ENCODE measurements at places on chromosomes 11 and 22.

DNA sequence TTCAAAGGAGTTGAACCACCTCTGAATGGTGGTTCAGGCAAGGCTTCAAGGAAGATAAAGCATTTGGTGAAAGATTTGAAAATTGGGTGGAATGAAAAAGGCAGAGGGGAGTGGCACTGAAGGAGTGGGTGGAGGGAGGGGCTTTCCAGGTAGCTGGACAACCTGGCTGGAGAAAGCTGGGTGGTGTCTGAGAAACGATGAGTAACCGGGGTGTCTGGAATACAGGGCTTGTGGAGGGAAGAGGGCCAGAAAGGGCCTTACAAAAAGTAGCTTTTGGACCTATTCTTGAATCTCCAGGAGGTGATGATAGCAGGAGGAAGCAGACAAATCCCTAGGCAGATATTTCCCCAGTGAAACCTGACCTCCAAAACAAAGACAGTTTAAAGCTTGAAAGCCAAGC lies 99.3 kb downstream of the RASSF10 start:
- DNase-seq, result no peak

GRCh38 chr11:19316434-19316833 lies 75.7 kb upstream of the E2F8 start:
- DNase-seq, result peak; percentile 39

GRCh38 chr11:69010964-69011623 lies 2.0 kb downstream of the MRGPRF start:
- DNase-seq, result no peak

DNA sequence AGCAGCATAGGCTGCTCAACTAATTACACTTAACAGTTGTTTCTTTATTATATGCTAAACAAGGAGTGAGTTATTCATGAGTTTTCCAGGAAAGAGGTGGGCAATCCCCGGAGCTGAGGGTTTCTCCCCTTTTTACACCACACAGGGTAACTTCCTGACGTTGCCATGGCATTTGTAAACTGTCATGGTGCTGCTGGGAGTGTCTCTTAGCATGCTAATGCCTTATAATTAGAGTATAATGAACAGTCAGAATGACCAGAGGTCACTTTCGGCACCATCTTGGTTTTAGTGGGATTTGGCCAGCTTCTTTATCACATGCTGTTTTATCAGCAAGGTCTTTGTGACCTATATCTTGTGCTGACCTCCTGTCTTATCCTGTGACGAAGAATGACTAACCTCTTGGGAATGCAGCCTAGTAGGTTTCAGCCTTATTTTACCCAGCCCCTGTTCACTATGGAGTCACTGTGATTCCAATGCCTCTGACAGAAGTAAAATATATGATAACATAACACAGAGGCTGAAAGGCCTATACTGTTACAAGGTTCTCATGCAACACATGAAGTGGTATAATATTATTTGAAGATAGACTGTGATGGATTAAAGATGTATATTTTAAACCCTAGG lies 41.3 kb upstream of the RDX start:
- no peak for DNase-seq

- DNase-seq, result no peak
Observed at GRCh38 chr11:114799476-114799875, 121.1 kb downstream of the NXPE2 start.

- no peak for DNase-seq
Observed at GRCh38 chr11:113555071-113555619, 79.9 kb upstream of the DRD2 start.

Data from skeletal muscle cell (primary cell).